ENCODE measurements at places on chromosomes 7 and 10. TPM values are rescaled to one million over a fixed set of nuclear protein-coding genes. Genes with fewer than 3 reads are reported as not detected.
A peak's percentile ranks its signal among the peaks of the same experiment; 100 is the strongest.

PNLIP gene
- polyA plus RNA-seq: not detected

PEX1 gene
- 20.4 TPM for polyA plus RNA-seq

DNMBP gene
- polyA plus RNA-seq: 20.8 TPM

DDC gene
- 4.1 TPM for polyA plus RNA-seq

PLXNA4 gene
- 3.4 TPM for polyA plus RNA-seq

CRTAC1 gene
- 11.5 TPM for polyA plus RNA-seq

GRCh38 chr10:52314822-52315552 is 906 bp downstream of the DKK1 start:
- H3K4me1 ChIP-seq: peaks cover 10% of the 10 kb centered on the region
- H3K27ac ChIP-seq: no peak overlapping the region
- peak overlapping the region; percentile 57 for H3K4me3 ChIP-seq
- H3K27me3 ChIP-seq: no peaks in the 10 kb centered on the region
- H3K36me3 ChIP-seq: no peaks in the 10 kb centered on the region

DNA sequence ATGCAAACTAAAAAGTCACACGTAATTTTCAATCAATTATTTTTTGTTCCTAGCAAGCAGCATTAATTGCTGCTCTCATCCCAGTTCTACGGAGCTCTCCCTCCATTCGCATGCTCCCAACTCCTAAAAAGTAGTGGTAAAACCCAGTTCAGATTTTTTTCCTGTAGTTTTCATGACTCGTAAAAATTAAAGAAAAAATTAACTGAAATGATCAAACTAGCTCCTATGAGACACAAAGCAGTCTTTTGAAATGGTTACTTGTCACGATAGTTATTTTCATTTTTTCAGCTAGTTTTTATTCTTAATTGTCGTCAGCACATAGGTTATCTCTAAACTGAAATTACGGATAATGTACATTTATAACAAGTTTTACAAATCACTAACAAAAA is 1.8 kb downstream of the HNRNPA2B1 start:
- no peaks in the 10 kb centered on the region for H3K27me3 ChIP-seq
- no peak for DNase-seq
- H3K4me1 ChIP-seq: peaks cover 16% of the 10 kb centered on the region
- no peaks in the 10 kb centered on the region for H3K36me3 ChIP-seq

GRCh38 chr10:77565590-77566023 is 72.0 kb downstream of the KCNMA1 start:
- H3K4me1 ChIP-seq: no peaks in the 10 kb centered on the region
- no peaks in the 10 kb centered on the region for H3K27me3 ChIP-seq
- no peak for DNase-seq
- H3K4me3 ChIP-seq: no peak overlapping the region
- no peak overlapping the region for H3K27ac ChIP-seq
- H3K36me3 ChIP-seq: no peaks in the 10 kb centered on the region

- no peak overlapping the region for H3K27ac ChIP-seq
- H3K27me3 ChIP-seq: no peaks in the 10 kb centered on the region
- H3K4me1 ChIP-seq: no peaks in the 10 kb centered on the region
- DNase-seq: no peak
- H3K4me3 ChIP-seq: no peak overlapping the region
- no peaks in the 10 kb centered on the region for H3K36me3 ChIP-seq
Measured at GRCh38 chr7:37368540-37368939, 80.1 kb downstream of the ELMO1 start.

- no peaks in the 10 kb centered on the region for H3K27me3 ChIP-seq
- no peak overlapping the region for H3K4me3 ChIP-seq
- no peak overlapping the region for H3K27ac ChIP-seq
- no peak for DNase-seq
- no peaks in the 10 kb centered on the region for H3K4me1 ChIP-seq
Measured at GRCh38 chr10:108090476-108091215, 926.1 kb upstream of the SORCS1 start.

DNA sequence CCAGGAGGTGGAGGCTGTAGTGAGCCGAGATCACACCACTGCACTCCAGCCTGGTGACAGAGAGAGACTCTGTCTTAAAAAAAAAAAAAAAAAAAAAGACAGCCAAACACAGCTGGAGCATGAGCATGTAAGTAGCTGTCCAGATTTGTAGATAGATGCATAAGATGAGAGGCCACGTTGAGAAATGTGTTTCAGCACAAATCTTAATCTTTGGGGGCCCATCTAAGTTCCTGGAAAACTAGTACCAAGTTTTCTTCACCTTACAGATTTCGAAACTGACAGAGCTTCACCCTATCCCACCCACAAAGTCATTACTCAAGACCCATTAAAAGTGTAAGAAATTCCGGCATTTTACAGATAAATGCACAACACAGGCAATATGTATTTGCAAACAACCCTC is 208.2 kb downstream of the PARD3 start:
- no peak overlapping the region for H3K4me3 ChIP-seq
- no peak for DNase-seq
- no peak overlapping the region for H3K27ac ChIP-seq
- no peaks in the 10 kb centered on the region for H3K27me3 ChIP-seq
- H3K4me1 ChIP-seq: no peaks in the 10 kb centered on the region
- H3K36me3 ChIP-seq: no peaks in the 10 kb centered on the region

GRCh38 chr10:788796-789748 is 99.6 kb upstream of the DIP2C start:
- H3K27me3 ChIP-seq: no peaks in the 10 kb centered on the region
- H3K36me3 ChIP-seq: no peaks in the 10 kb centered on the region
- H3K27ac ChIP-seq: no peak overlapping the region
- H3K4me3 ChIP-seq: no peak overlapping the region
- H3K4me1 ChIP-seq: peaks cover 6% of the 10 kb centered on the region

Measured in testis (tissue), 5 donors.